ENCODE measurements at places on chromosomes 11 and 22. TPM values are rescaled to one million over a fixed set of nuclear protein-coding genes. Genes with fewer than 3 reads are reported as not detected.

TLCD5 gene
- 4.9 TPM for total RNA-seq

TRIM6 gene
- 8.9 TPM for total RNA-seq

OR52I1 gene
- total RNA-seq: not detected

IFITM2 gene
- total RNA-seq: 65.0 TPM

MGAT3 gene
- total RNA-seq: 0.38 TPM

MRGPRE gene
- 0.17 TPM for total RNA-seq

DDX10 gene
- 57.8 TPM for total RNA-seq

TEX12 gene
- total RNA-seq: not detected

DSCAML1 gene
- total RNA-seq: 0.31 TPM

OR8H2 gene
- total RNA-seq: not detected

FHIP1B gene
- 16.1 TPM for total RNA-seq

SLC25A22 gene
- 21.4 TPM for total RNA-seq

TPBGL gene
- total RNA-seq: 0.15 TPM

APOBEC3G gene
- total RNA-seq: not detected

C11orf65 gene
- total RNA-seq: 0.20 TPM

SMPD1 gene
- total RNA-seq: 12.2 TPM

SEPTIN5 gene
- total RNA-seq: 7.2 TPM

PRRG4 gene
- 0.53 TPM for total RNA-seq

SLC29A2 gene
- 4.9 TPM for total RNA-seq

OR5F1 gene
- total RNA-seq: not detected

MAJIN gene
- not detected for total RNA-seq

OR51E2 gene
- total RNA-seq: not detected

LINC01488 gene
- total RNA-seq: not detected

ELMOD1 gene
- 0.15 TPM for total RNA-seq

BCO2 gene
- total RNA-seq: 0.79 TPM

IL10RA gene
- total RNA-seq: not detected

CHADL gene
- total RNA-seq: not detected

CEND1 gene
- 1.6 TPM for total RNA-seq
